ENCODE measurements at places on chromosomes 1 and 21.

DNA sequence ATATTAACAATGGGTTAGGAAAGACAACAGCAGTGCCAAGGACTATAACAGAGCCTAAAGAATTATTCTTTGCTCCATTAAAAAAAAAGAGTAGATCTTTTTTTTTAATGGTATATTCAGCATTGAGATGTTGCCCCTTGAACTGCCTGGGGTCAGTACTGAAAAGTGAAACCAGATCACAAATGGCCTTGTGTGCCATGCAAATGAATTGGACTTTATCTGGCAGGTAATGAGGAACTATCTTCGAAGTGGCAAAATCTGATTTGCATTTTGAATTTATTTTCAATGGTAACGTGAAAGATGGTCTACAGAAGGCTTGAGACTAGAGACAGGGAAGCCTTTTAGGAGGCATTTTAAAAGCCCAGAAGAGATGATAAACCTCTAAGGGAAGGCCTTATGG, 21.4 kb upstream of the PKN2 start:
- no peak for DNase-seq

GRCh38 chr1:214548988-214549387, 2.4 kb downstream of the PTPN14 start:
- DNase-seq, result peak; percentile 65

DNA sequence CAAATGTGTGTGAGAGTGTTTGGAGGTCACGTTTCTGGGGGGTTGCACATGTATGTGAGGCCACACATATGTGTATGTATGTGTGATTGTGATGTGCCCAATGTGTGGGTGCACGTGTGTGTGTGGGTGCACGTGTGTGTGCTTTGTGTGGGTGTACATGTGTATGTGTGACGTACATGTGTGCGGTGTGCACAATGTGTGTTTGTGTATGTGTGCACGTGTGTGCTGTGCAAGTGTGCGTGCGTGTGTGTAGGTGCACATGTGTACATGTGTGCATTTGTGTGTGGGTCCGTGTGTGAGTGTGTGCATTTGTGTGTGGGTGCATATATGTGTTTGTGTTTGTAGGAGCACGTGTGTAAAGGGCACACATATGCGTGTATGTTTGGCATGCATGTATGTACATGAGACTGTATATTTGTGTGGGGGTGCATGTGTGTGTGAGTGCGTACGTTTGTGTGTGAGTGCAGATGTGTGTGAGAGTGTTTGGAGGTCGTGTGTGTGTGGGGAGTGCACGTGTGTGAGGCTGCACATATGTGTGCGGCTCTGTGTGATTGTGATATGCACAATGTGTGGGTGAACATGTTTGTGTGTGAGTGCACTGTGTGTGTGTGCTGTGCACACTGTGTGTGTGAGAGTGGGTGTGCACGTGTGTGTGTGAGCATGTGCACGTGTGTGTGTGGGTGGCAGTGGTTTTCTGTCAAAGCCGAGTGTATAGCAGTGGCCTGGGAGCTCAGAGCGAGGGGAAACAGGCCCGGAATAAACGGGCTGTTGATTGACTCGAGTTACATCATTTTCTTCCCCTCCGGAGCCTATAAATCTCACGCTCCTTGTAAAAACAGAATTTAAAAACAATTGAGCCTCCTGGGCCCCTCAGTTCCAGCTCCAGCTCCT, 132.7 kb upstream of the ARHGEF16 start:
- no peak for DNase-seq

GRCh38 chr1:39105841-39106765, 80.0 kb downstream of the NDUFS5 start:
- peak; percentile 76 for DNase-seq

Data from lung (tissue), 17 donors.